ENCODE measurements at places on chromosomes 2 and 18.

GRCh38 chr2:238776003-238776760 lies 71.7 kb upstream of the TWIST2 start:
- no peak for DNase-seq

GRCh38 chr2:101264360-101264939 lies 11.8 kb downstream of the CNOT11 start:
- no peak for DNase-seq

DNA sequence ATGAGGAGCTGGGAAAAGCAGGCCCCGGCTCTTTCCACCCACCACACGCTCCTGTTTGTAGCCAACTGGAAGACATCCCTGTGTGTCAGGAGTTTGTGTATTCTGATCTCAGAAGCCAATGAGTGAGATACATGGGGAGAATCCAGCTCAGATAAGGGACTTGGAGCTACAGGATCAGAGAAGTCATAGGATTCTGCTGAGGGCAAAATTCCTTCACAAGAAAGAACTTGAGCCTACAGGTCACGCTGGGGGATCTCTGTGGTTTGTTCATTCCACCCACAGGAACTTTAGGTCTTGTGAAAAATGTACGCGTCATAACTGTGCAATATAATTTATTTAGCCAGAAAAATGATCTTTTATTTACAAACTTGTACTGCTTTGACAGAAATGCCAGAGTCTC lies 80.1 kb upstream of the SMIM21 start:
- DNase-seq: no peak

- peak; percentile 59 for DNase-seq
These were observed 762 bp upstream of the GAD1 start for GRCh38 chr2:170815746-170816503.

- no peak for DNase-seq
These were observed 27.3 kb downstream of the CDC42EP3 start for GRCh38 chr2:37644191-37644590.

DNA sequence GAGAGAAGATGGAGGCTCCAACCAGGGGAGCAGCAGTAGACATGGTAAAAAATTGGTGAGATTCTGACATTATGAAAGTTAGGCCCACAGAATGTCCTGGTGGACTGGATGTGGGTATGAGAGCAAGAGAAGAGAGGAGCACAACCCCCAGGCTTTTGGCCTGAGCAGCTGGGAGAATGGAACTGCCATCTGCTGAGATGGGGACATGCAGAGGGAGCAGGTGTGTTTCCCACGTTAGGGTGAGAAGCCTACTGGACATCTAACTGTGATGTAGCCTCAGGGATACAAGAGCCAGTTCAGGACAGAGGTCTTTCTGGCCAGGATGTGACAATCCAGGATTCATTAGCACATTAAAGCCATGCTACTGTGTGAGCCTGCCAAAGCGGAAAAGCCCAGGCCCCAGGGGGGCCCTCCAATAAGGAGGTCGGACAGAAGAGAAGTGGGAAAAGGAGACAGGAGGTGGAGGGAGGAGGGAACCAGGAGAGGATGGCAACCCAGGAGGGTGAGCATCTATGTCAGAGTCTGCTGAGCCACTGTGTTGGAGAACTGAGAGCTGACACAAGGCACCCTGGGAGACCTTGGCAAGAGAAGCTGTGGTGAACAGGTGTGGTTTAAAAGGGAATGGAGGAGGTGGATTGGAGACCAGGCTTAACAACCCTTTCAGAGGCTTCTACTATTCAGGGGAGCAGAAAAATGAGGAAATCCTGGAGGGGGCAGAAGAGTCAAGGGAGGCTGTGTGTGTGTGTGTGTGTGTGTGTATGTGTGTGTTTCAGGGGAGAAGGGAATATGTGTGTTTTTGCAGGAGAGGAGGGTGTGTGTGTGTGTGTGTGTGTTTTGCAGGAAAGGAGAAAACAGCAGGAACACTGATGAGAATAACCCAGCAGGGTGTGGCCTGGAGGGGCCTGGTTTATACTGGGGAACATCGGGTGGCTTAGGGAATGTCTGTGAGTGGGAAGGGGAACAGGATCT lies 10.5 kb downstream of the CYB5A start:
- DNase-seq: no peak

DNA sequence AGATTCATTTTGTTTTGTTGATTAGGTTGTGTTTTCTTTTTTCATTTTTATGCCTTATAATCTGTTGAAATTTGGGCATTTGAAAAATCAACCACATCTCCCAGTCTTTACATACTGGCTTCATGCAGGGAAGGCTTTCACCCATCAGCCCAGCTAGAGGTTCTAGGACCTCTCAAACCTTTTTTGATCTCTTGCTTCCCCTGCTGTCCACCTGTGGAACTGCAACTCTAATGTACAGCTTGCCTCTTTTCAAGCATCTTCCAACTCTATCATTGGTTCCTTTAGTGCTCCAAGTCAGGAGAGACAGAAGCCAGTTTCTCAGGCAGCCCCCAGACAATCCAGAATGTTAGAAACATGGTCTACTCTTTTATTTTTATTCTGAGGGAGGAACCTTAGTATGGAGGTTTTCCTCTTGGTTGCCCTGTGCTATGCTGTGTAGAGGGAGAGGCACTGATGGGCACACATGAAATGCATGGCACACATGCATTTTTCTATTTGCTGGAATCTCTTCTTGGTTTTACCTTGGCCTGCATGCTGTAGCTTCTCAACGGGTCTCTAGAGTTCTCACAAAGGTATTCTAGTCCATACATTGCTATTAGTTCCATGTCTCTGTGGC lies 107.2 kb upstream of the L3MBTL4 start:
- no peak for DNase-seq

DNA sequence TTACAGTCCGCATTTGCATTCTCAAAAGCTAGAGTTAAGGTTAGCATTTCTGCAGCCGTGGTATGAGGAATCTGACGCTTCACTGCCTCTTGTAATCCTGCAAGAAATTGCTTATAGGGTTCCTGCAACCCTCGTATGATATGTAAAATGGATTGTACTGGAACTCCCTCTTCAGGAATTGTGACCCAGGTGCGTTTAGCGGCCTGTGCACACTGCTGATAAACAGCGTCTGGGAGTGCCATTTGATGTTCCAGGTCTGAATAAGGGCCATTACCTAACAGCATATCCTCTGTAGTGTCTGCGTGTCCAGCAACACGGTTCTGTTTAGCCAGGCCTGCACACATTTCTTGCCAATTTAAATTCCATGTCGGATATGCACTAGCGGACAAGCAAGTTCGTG lies 42.5 kb downstream of the CXCR4 start:
- no peak for DNase-seq

DNA sequence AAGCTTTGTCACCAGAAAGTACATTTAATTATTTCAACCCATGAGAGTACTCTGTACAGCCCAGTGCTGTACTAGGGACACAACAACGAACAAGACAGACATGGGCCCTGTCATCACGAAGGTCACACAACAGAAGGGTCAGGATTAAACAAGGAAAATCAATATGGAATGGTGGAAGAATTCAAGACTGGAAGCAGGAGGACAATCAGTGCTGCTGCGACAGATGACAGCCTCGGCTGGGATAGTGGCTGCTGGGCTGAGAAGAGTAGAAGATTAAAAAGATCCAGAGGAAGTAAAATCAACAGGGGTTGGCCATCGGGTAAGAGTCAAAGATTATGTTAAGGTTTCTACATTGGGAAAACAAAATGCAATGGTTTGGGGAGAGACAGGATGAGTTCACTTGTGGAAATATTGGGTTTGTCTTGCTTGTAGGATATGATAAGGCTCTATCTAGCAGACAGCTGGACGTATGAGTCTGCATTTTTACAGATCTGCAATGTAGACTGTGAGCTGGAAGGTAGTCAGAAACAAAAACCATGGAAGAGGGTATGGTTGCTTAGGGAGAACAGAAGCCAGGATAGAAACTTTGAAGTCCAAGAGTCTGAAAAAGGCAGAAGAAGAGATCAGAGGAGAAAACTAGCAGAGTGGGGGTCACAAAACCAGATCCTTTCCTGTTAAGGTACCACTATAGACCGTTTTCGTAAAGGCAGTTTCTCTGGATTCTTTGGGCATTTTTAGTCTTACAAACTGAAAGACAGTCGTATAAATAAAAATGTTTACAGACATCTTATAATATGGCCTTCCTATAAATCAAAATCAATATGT lies 84.1 kb downstream of the PRELID3A start:
- no peak for DNase-seq

DNA sequence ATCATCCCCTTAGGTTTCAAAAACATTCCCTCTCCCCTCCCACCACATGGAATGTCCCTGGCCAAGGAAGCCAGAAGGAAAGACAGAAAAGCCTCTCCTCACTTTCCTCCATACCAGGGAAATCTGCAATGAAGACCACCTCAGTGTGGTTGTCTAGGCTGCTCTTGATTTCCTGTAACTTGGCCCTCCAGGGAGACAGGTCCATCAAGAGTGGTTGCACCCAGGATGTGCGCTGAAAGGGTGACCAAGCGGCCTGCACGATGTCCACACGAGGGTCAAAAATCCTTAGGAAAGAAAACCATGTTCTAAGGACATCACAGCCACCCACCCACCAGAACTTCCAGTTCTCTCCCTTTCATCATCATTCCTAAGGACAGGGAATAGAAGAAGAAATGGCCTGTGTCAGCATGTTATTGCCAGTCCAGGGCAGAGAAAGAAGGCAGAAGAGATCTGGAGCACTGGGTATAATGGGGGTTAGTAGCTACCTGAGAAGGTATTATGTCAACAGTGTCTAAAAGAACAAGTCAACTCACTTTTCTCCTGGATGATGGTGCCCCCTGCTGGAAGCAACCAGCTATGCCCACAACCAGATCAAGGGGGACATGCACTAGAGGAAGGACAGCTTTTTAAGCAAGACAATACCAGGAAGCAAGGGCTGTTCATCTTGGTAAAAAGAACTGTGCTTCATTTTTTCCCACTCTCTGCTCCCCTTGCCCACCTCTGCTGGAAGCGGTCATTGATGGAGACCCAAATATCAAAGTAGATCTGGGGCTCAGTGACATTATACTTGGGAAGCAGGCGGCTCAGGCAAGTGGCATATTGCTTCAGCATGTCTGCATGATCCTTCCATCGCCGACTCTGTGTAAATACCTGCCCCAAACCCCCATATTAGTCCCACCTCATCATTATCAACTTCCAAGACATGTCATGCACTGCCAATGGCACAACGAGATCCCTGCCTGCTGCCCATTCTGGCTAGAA lies 9.3 kb downstream of the GGCX start:
- DNase-seq: peak; percentile 75

- DNase-seq: no peak
These were observed 79.4 kb downstream of the KCTD1 start for GRCh38 chr18:26468931-26469340.

DNA sequence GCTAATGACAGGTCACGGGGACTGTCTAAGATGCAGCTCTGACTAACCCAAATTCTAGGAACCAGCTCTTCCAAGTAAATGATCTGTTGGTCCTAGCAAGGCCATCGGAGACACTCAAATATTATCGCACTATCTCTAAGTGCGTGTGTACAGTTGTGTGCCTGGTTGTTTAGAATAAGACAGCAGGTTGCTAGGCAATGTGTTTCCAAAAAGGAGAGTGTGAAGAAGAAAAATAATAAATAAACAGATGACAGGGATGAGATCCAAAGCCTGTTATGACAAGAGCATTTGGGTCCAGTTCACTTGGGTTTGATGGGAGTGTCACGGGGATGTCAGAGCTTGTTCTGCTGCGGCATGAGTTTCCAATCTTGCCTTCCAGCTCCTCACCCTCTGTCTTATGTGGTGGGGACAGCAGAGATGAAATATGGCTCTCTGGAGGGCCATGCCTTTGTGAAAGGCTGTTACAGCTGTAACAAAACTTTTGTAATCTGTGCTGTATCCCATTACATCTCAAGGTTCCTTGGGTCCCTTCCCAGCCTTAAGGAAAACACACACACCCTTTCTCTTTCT lies 127.5 kb upstream of the TNP1 start:
- DNase-seq: no peak

DNA sequence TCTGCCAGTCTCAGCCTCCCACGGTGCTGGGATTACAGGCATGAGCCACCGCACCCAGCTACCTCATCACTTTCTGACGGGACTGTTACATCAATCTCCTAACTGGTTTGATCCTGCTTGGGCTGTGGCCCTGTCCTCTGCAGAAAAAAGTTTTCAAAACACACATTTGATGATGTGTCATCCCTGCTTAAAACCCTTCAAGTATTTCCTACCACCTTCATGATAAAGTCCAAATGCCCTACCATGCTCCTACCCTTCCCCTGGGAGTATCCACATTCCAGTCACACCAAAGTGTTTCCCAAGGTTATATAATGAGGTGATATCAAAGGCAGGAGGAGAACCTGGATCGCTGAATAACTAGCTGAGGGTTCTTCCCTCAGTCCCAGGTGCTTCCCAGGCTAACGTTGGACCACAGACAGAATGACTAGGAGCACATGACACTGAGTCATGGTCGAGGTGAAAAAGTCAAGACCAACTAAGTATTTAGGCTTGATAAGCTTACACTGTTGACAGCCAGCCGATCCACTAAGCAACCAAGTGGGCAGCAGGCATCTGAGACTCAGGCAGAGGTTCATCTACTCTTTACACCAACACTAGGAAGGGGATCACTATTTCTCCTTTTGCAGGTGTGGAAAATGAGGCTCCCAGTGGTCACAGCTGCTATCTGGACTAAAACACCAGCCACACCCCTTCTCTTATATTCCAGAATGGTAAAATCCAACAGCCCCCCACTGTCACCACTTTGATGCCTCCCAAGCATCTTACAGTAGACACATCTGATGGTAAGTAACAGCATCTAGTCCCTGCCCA lies 31.8 kb downstream of the CYRIA start:
- no peak for DNase-seq

DNA sequence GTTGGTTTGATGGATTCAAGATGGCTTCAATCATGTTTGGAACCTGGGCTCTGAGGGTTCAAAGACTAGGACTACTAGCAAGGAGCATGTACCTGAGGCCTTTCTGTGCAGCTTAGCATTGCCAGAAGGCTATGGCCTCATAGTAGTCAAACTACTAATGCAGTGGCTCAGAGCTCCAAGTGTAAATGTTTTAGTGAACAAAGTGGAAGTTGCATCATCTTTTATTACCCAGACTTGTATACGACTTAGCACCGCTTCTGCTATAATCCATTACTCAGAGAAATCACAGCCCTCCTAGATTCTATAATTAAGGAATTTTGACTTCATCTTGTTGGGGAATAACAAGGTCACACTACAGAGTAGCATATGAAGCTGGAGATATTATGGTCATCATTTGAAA lies 210.5 kb downstream of the ERBB4 start:
- DNase-seq: no peak

DNA sequence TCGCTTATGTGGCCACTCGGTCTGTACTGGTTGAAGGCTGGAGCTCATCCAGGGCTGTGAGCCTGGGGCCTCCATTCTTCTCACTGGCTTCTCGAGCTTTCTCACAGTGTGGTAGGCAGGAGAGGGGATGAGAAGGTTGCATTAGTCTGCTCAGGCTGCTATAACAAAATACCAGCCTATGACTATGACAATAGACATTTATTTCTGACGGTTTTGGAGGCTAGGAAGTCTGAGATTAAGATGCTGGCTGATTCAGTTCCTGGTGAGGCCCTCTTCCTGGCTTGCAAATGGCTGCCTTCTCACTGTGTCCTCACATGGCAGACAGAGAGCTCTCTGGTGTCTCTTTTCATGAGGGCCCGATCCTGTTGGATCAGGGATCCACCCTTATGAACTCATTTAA lies 6.2 kb upstream of the STK25 start:
- DNase-seq: no peak

- DNase-seq: peak; percentile 30
These were observed 1.3 kb upstream of the PRKCE start for GRCh38 chr2:45649858-45650811.

GRCh38 chr18:21194871-21195771 lies 46.9 kb upstream of the GREB1L start:
- no peak for DNase-seq

GRCh38 chr18:79396431-79397246 lies 909 bp downstream of the NFATC1 start:
- no peak for DNase-seq

GRCh38 chr2:5067816-5068215 lies 624.4 kb upstream of the SOX11 start:
- no peak for DNase-seq

All from stimulated activated CD4-positive, alpha-beta T cell treated with anti-CD3 and anti-CD28 coated beads, Interleukin-1b, Interleukin-23, amount 100 ng/mL, for 24 hours (primary cell).